ENCODE measurements at places on chromosomes 2 and 18.

GRCh38 chr2:219401606-219402005 lies 13.9 kb upstream of the DNPEP start:
- no peak for DNase-seq

DNA sequence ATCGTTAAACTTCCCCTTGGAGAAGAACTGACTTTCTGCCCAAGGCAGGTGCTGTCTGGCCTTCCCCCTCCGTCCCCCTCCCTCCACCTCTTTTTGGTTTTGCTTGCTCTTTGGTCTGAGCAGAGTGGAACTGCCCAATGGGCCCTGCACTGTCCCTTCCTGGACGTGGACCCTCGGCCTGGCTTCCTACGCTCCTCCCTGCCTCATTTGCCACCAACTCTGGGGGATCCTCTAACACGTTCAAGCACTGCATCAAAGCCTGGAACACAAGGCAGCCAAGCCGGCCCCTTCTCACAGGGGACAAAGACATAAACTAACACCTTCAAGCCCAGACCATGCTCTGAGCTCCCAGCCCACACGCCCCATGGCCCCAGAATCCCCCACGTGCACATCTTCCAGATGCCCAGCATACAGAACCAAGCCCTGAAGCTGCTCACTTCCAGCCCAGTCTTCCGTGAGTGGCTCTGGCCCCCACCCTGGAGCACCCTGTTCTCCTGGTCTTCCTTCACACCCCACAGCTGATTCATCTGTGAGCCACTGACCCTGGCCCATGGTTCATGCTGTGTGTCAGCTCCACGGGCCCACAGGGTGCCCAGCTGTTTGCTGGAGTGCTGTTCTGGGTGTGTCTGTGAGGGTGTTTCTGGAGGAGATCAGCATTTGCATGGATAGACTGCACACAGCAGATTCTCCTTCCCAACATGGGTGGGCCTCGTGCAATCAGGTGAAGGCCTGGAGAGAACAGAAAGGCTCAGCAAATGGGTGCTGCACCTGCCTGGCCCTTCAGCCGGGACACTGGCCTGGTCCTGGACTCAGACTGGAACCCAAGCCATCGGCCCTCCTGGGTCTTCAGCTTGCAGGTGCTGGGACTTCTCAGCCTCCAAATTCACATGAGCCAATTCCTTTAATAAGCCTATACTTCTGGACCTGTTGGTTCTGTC lies 247.1 kb upstream of the SALL3 start:
- DNase-seq = no peak

DNA sequence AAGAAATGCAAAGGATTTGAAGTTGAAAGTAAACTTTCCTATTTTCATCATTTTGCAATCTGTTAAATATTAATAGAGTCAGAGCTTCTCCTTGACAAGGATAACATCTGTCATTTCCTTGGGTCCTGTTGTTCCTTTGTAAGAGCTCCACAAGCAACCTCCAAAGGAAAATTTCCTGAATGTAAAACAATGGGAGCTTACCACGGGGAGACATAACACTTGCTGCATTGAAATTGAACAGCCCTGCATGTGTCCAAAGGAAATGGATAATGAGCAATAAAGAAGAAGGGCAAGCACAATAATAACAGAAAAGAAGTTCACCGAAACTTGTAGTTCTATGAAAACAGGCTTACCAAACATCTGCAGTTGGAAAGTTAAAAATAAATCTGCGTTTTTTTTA lies 42.0 kb upstream of the SCG2 start:
- DNase-seq = no peak

GRCh38 chr2:46367286-46367685 lies 70.1 kb downstream of the EPAS1 start:
- DNase-seq = no peak

DNA sequence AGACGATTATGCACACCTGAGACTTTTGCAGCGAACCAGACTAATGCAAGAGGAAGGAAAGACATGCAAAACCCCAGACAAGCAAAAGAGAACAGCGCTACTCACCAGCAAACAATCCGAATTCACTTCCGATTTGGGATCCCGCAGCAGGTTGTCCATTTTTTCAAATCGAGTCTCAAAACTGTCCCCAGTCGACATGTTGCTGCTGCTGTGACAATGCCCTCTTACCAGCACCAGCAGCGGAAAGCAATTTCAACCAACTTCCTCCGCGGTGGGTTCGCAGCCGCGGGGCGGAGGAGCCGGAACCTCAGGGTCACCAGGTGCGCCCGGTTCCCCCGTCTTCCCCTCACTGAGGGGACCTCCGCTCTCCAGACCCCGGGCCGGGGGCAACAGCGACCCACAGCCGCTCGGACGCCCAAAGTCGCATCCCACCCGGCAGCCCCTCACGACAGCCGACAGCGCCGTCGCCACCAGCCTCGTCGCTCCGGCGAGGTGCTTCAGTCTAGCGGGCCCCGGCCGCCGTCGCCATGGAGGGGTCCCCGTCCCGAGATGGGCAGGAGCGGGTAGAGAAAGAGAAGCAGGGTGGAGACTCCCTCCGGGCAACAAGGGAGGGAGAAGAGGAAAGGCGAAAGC lies 784 bp downstream of the ROCK1 start:
- no peak for DNase-seq

DNA sequence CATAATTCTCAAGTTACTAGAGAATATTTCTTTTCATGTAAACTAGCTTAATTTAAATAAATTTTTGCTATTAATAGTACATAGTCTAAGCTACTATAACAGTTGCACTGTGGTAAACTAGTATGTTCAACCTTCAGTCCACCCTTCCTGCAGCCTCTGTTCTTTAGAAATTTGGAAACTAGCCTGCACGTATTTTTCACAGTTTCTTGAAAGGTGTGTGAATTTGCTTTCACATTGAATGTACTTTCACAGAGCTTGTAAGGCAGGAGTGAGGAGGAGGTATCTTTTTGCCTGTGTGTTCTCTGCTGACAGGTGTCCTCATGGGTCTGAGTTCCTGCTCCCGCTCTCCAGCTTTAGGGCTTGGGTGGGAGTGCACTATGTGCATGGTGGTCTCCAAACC lies 117.5 kb downstream of the ATP9B start:
- no peak for DNase-seq

Data from NCI-H187 (cell line).